ENCODE measurements at places on chromosomes 5 and 9.
A peak's percentile ranks its signal among the peaks of the same experiment; 100 is the strongest.

DNA sequence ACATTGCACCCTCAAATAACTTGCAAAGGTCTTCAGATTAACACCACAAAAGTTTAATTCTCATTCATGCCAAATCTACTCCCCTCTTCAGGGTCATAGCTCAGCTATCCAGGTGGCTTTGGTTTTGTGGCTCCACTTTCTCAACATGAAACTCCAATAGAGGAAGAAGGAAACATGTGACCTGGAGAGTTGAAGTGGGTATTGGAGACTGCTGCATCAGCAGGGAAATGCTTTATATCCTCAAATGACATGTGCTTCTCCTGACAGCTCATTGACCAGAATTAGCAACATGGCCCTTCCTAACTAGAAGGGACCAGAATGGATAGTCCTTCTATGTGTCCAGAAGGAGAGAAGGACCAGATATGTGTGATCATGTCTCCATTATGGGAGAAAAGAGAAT lies 73.6 kb downstream of the TLR4 start:
- no peak for DNase-seq

GRCh38 chr5:145718956-145719355 lies 116.2 kb downstream of the PRELID2 start:
- DNase-seq = no peak

GRCh38 chr5:24643880-24644279 lies 898 bp downstream of the CDH10 start:
- DNase-seq = no peak

DNA sequence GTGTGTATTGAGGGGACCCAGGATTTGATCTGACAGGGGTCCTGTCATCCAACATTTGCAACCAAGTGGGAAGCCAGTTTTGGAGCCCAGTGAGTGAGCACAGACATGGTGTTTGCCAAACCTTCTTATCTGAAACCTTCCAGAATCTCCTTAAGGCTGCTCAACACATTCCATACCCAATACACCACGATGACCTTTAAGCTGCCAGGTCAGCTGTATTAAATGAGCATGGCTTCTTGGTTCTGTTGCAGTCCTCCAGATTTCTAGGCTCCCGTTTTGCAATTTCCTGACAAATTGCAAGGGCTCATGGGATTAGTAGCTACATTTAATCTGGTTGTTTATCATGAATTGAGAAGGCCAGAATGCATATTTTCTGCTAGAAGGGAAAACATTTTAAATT lies 124.2 kb upstream of the ATP10B start:
- DNase-seq = no peak

GRCh38 chr9:88388203-88388885 lies at the start of gene SPIN1:
SPIN1 (plus strand) TSS chr9:88388444; CDS start chr9:88426540, 38,096 bp downstream.
- peak; percentile 70 for DNase-seq

DNA sequence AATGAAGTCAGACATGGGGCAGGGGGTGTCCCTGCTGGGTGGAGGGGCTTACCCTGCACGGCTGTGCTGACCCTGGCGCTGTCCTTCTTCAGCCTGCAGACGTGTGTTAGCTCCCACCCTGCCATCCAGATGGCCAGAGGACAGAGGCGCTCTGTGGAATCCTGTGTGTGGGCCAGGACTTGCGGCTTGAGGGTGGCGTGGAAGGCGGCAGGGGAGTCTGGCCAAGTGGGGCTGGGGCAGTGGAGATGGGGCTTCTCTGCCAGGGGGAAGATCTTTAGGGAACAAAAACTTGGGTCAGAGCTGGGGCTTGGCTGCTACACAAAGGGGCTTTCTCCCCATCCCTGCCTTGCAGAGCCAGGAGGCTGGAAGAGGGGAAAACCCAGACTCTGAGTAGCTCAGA lies 46.5 kb upstream of the SYNPO start:
- no peak for DNase-seq

- DNase-seq = no peak
Observed at GRCh38 chr5:153881687-153882086, 157.0 kb downstream of the FAM114A2 start.

DNA sequence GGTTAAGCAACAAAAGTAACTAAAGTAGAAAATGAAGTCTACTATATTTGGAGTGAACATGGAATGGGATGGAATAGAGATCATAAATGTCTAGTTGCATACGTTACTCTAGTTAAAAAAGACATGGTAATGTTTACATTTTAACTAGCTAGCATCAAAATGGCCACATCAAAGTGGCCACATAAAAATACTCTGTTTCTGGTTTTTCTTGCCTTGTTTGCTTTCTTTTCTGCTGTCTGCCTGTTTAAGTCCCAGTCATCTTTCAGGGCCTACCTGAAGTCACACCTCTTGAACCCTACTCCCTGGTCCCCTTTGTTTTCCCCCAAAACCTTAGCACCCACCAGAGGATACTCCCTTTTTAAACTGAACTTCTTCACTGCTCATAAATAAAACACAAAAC lies 6.4 kb upstream of the KIF2A start:
- DNase-seq = no peak

DNA sequence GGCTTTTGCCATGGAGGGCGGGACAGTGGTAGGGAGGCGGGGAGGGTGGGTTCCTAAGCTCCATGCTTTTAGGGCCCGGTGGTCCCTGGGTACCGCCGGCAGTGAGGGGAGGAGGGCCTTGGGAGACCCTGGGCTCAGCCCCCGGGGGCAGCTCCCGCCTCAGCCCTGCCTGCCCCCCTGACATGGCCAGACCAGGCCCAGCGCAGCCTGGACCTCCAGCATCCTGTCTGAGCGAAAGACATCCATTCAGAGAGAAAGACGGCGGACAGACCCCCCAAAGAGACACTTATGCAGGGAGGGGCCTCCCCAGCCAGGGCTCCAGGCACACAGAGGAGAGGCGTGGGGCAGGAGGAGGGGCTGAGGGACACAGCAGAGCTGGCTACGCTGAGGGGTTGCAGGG lies 45.3 kb downstream of the KCNT1 start:
- DNase-seq = no peak

DNA sequence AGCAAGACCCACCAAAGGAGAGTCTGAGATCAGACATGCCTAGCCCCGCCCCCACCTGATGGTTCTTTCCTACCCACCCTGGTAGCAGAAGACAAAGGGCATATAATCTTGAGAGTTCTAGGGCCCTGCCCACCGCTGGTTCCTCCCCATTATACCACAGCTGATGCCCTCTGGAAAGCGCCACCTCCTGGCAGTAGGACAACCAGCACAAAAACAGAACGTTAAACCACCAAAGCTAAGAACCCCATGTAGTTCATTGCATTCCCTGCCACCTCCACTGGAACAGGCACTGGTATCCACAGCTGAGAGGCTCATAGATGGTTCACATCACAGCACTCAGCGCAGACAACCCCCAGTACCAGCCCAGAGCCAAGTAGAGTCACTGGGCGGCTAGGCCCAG lies 81.2 kb upstream of the TRPC7 start:
- no peak for DNase-seq

DNA sequence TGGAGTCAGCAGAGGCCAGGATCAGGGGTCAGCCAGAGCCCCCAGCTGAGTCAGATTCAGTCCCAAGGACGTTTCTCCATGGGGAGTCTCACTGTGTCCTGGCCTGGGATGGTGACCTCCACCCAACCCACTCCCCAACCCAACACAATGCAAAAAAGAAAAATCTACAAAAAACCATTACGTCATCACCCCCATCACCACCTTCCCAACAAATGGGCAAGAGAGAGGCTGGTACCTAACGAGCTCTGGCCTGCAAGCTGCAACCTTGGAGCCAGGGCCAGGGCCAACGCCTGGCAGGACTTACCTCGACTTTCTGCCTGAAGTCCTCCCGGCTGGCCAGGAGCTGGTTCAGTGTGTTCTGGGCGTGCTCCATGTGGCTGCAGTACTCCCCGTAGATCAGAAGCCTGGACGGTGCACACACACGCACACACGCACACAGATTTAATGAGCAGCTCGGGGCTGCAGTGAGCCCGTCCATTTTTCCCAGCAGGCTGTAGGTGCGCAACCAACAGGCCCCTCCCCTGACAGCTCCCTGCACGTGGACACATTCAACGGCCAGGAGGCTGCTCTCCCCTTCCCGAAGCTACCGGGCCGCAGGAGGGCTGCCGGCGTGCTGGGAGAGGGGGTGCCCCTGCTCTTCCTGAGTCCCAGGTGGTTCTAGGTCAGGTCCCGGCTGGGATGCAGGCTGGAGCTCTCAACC lies 59.4 kb upstream of the SARDH start:
- DNase-seq = no peak

DNA sequence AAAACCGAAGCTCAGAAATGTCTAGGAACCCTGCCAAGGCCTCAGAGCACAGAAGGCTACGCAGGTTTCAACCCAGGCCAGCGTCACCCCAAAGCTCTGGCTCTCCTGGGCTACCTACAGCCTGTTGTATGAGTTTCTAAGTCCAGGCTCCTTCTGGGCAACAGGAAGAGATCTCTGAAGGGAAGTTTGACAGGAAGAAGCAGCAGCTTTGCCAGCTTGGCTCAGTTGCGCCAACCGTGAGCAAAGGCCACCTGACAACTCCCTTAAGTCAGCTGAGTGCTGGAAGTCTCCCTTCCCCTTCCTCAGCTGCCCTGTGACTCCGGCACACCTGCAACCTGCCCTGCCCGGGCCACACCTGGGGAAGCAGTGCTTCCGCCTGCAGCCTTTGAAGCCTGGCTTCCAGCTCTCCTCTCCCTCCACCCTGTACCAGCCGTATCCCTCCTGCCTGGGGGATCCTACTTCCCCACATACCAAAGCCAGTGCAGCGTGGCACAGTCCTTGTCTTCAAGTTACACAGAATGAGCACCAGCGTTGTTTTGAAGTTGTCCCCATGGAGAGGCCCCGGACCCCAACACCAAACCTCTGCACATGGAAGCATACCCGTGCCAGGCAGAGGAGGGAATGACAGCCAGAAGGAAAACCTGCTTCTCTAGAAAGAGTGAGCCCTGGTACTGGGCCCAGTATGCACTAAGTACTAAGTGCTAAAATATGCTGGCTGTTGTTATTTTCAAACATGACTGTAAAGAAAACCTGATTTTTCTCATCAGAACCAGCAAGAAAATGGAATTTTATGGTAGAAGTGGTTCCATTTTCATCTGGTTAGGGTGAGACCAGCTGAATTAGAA lies 36.5 kb downstream of the SHB start:
- DNase-seq = no peak

DNA sequence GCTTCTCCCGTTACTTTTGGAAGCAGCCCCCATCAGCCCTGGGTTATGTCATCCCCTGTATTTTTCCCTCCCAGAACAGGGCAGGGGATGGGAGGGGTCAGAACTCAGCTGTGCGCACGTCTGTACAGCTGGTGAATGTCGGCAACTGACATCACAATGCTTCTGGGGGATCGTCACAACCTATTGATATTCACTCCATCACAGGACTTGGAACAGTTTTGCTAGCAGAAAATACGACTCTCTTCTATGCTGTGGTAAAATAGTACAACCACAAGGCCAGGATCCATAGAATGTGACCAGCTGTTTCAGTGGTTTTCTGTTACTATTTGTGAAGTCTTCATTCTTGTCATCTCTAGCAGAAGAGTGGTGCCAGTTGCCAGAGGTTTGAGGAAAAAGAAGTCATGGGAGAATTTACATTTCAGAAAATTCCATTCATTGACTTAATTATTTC lies 77.1 kb upstream of the KLF4 start:
- no peak for DNase-seq

GRCh38 chr5:98798371-98798770 lies 24.9 kb downstream of the RGMB start:
- DNase-seq = no peak

DNA sequence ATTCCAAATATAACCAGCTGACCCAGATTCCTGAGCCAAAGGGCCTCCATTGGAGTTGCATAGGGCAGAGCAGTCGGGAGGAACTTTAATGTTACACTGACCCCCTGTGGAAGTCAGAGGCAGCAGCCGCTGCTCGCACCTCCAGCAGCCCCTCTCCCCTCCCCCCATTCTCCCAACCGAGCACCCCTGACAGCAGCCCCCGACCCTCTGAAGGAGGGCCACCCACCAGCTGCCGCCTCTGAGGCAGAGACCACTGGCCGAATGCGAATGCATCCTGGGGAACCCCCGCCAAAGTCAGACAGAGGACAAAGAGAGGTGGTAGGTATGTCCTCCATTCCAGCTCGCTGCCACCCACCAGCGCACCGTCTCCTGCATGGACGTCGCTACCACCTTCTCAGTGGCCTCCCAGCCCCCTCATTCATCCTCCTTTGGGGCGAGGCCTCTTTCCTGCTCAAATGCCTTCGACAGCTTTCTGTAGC lies 231.0 kb downstream of the CDK5RAP2 start:
- no peak for DNase-seq

- DNase-seq = no peak
Observed at GRCh38 chr5:94031631-94032030, 290.2 kb upstream of the POU5F2 start.

DNA sequence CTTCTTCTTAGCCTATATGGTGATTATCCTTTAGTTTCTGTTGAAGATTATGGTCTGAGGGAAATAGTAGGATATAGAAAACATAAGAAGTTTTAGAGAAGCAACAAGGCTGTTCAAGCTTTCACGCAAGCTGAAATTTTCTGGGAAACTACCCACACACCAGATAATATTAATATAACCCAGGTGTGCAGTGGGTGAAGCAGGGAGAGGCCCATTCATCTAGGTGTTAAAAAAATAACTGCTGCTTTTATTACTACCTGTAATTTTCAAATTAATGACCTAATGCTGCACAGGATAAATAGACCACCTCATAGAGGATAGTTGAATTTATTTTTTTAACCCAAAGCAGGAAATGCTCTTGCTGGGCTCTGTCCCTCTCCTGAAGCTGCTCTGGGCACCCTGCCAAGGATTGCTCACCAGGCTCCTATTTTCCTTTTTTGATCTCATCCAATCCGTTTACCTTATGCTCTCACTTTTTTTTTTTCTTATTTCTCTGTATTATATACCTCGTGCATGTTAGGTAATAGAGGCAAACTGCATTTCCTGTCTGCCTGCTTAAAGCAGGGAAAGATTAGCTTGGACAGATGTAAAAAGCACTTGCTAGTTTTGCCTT lies 124.3 kb upstream of the SLC12A2 start:
- DNase-seq = no peak

GRCh38 chr9:122498883-122499288 lies 11.7 kb upstream of the OR1J2 start:
- DNase-seq = no peak

Data from activated T-helper 1 cell treated with anti-CD3 and anti-CD28 coated beads, Interleukin-2, amount 50 U/mL, for 16 hours (primary cell).